Activated CD8-positive, alpha-beta memory T cell treated with anti-CD3 and anti-CD28 coated beads, Interleukin-2, amount 10 ng/mL, durations not matched to agents 7 days and 5 days (primary cell): ENCODE measurements at places on chromosomes 7 and 10. TPM values are rescaled to one million over a fixed set of nuclear protein-coding genes. Genes with fewer than 3 reads are reported as not detected.

- H3K27ac ChIP-seq, result no peak overlapping the region
- peaks cover 5% of the 10 kb centered on the region for H3K4me1 ChIP-seq
- H3K4me3 ChIP-seq, result no peak overlapping the region
- no peak for DNase-seq
- H3K27me3 ChIP-seq, result peaks cover 85% of the 10 kb centered on the region
- no peaks in the 10 kb centered on the region for H3K36me3 ChIP-seq
Observed at GRCh38 chr7:27215356-27215755, 15.5 kb upstream of the HOXA13 start.

The ZNF800 gene
- total RNA-seq, result 39.7 TPM

- H3K36me3 ChIP-seq, result no peaks in the 10 kb centered on the region
- H3K27ac ChIP-seq, result peak overlapping the region; percentile 42
- H3K4me3 ChIP-seq, result peak overlapping the region; percentile 15
Observed at GRCh38 chr10:71694567-71694968, 25.0 kb downstream of the C10orf105 start.

The HPSE2 gene
- not detected for total RNA-seq

GRCh38 chr10:6299234-6299633, 96.5 kb downstream of the PFKFB3 start:
- H3K27ac ChIP-seq, result peak overlapping the region; percentile 6
- H3K36me3 ChIP-seq, result peaks cover 32% of the 10 kb centered on the region
- DNase-seq, result no peak
- no peaks in the 10 kb centered on the region for H3K27me3 ChIP-seq
- H3K4me3 ChIP-seq, result no peak overlapping the region

The NUPR2 gene
- not detected for total RNA-seq

DNA sequence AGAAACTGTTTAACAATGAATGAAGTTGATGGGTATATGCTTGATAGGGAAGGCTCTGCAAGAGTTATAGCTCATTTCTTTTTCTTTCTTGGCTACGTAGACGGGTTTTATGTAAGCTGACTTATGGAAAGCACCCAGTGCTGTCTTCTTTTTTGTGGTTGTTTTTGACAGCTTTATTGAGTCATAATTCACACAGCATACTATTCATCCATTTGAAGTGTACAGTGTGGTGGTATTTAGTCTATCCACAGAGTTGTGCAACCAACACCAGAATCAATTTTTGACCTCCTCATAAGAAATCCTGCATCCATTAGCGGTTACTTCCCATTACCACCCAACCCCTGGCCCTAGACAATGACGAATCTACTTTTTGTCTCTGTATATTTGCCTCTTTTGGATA, 240.6 kb upstream of the KIAA1217 start:
- H3K4me1 ChIP-seq, result no peaks in the 10 kb centered on the region
- H3K36me3 ChIP-seq, result no peaks in the 10 kb centered on the region
- H3K27ac ChIP-seq, result no peak overlapping the region
- H3K4me3 ChIP-seq, result no peak overlapping the region
- H3K27me3 ChIP-seq, result no peaks in the 10 kb centered on the region
